ENCODE measurements at places on chromosomes 2 and 18.
A peak's percentile ranks its signal among the peaks of the same experiment; 100 is the strongest.

GRCh38 chr2:56014046-56014730 lies 90.6 kb upstream of the EFEMP1 start:
- DNase-seq = peak; percentile 47

DNA sequence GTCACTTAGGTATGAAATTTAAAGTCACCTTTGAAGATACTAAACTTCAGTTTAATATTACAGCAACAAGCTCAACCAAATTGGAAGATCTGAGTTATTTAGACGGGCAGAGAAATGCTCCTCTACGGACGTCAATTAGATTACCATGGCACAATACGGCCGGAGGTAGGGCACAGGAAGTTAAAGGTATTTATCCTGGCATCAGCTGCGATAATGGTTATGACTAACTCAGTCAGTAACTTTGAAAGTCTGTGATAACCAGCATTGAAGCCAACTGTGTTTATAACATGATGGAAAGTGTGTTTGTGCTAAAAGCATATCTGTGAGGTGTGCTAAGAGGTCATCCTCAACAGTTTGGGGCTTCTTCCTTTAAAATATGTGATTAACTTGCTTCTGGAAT lies 117.3 kb downstream of the WDSUB1 start:
- no peak for DNase-seq

GRCh38 chr18:75341897-75342296 lies 85.6 kb downstream of the SMIM21 start:
- DNase-seq = no peak

GRCh38 chr2:237354892-237355291 lies 59.1 kb downstream of the COL6A3 start:
- no peak for DNase-seq

DNA sequence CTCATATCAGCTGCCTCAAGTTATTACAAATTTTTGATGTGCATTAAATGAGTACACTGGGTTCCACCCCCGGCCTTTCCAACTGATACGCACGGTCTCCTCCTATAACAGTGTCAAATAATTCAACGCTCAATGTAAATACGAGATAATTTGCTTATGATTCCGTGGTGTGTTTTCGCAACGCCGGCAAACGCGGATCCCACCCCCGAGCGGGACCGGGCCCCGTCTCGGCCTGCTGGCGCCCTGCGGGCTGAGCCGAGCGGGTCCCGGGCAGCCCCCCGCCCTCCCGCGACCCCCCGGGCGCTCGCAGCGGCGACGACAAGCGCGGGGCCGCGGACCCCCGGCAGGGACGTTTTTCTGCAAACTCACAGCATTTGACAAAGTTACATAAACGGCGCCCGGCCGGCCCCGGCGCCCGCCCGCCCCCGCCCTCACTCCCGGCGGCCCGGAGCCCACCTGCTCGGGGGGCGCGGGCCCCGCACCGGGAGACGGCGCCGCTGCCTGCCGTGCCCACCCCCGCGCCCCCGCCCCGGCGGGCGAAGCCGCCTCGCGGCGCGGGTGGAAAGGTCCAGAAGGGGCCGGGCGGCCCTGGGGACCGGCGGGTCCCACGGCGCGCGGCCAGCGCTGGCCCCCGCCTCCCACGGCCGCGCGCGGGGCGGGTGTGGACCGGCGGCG lies 762 bp downstream of the HDAC4 start:
- DNase-seq = no peak

DNA sequence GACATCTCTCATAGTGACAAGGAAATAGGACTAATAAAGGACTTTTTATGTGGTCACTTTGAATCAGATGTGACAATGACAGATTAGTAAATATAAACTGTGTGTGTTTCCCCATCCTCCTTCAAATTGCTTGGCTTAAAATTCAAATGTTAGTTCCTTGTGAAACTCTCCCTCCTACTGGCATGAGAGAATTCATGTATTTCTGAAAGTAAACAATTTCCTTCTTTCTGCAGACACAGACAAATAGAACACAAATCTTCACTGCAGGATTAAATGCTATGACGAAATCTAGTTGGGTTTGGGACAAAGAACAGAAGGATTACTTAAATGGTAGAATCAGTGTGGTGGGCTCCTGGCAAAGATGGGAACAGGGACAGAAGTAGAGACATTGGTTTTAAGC lies 328.7 kb upstream of the FAM98A start:
- DNase-seq = no peak

- peak; percentile 42 for DNase-seq
These were observed 799.7 kb downstream of the LRP1B start for GRCh38 chr2:141331127-141331526.

- no peak for DNase-seq
These were observed 53.6 kb upstream of the LAPTM4A start for GRCh38 chr2:20104900-20105545.

GRCh38 chr2:8729939-8730338 lies 48.1 kb downstream of the ID2 start:
- DNase-seq = no peak

DNA sequence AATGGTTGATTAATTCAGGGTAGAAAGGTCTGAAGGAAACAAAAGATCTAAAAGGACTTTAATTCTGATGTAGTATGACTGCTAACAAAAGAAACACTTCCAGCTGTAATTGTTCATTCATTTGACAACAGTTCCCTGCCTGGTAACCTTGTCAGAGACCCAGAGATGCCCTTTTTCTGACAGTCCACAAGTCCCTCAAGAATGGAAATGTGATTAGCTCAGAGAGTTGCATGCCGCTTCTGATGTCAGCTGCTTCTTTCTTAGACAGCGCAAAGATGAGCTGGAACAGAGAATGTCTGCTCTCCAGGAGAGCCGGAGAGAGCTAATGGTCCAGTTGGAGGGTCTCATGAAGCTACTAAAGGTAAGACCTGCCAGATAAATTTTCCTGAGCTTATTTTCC lies 153.6 kb downstream of the DTNA start:
- no peak for DNase-seq

DNA sequence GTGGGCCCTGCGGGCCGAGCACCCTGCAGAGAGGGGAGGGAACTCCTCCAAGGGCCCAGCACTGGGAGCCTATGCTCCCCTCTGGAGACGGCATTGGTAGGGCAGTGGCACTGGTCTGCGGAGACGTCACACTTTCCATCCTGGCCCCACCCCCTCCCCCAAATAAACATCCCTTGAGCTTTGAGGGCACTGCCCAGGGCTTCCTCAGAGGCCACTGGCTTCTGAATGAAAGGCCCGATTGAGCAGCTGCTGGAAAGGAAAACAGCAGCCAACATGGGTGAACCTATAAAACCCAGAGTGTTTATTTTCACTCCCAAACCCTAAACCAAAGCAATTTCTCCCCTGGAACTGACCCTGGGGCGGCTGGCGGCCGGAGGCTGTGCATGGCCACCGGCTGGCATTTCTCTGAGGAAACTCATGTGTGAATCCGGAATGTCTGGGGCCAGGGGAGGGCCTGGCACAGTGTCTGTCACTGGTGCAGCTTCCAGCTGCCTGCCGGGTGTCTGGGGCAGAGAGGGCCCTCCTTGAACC lies 138.9 kb downstream of the DYSF start:
- DNase-seq = no peak

DNA sequence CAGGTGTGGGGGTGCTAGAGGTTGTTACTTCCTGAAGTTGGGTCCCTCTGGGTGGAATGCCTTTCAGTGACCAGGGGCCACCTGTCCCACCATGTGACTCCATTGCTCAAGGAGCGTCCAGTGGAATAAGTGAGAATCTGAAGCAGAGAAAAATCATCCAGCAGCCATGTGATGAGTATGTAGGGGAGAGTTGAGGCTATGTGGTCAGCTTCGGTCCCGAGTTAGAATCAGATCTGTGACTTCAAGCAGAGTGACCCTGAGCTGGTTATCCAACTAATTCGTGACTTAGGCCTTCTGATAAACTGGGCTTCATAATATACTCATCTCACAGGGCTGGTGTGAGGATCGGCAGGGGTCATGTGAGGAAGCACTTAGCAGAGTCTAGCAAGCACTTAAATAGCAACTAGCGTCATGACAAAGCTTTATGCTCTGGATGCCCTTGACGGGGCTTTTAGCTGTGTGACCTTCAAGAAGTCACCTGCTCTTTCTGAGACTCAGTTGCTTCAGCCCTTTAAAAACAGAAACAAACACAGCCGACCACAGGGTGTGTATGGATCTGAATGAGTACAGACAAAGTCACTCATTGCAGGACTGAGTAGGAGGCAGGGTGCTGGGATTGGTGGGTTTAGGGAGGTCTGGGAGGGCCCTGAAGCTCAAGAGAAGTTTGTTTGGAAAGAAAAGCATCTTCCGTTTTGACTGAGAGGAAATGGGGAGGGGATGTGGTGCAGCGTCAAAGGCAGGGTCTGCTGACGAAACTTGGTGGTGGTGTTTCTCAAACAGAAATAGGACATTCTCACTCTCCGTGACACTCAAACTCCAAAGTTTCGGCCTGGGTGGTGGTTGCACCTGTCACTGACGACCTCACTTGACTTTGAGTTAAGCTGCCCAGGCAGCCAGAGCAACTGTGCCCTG lies 264.0 kb upstream of the CXCR4 start:
- DNase-seq = peak; percentile 94

DNA sequence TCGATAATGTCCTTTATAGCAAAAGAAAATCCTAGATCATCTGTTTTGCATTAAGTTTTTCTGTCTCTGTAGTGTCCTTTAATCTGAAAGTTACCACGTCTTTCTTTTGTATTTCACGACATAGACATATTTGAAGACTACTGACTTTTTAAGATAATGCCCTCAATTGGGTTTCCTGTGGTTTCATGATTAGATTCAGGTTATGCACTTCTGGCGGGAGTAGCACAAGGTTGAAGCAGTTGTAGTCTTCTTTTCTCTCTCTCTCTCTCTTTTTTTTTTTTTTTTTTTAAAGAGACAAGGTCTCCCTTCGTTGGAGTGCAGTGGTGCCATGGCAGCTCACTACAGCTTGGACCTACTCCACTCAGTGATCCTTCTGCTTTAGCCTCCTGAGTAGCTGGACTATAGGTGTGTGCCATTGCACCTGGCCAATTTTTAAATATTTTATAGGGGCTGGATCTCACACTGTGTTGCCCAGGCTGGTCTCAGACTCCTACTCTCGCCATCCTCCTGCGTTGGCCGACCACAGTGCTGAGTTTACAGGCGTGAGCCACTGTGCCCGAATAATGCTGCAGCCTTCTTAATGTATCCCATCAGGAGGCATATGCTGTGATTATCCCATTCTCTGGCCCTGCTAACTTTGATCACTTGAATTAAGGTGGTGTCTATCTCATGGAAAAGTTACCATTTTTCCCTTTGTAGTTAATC lies 3.9 kb downstream of the INPP4A start:
- no peak for DNase-seq

DNA sequence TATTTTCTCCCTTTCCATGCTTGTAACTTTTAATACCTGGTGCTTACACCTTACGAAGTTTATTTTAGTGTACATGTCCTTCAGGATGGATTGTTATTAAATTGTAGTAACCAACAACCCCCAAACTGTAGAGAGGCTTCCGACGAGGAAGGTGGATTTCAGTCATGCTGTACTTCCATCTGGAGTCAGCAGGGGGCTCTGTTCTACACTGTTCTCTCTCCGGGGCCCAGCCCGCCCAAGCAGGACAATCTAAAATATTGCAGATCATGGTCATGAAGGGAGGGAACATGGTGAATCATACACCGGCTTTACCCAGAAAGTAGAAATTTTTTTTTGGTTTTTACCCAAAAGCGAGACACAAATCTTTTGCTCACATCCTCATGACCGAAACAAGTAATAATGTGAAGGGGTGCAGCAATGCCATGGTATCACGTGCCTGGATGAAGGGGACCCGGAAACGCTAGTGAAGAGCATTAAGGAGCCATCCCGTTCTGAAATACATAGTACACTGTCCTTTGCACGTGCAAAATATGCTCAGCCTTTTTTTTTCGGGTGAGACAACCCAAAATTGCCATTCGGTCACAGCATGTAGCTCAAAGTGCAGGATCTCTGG lies 884.8 kb downstream of the EPHA4 start:
- peak; percentile 26 for DNase-seq
